ENCODE measurements at places on chromosomes 7 and 10. TPM values are rescaled to one million over a fixed set of nuclear protein-coding genes. Genes with fewer than 3 reads are reported as not detected.

The ASCC1 gene
- total RNA-seq: 31.1 TPM

The CHAT gene
- not detected for total RNA-seq

The HTR5A gene
- not detected for total RNA-seq

The NUTM2B gene
- 0.89 TPM for total RNA-seq

The DBNL gene
- total RNA-seq: 124 TPM

All from bronchus fibroblast of lung (primary cell).